ENCODE measurements at places on chromosomes 2 and 18.

GRCh38 chr2:120401275-120402066 lies 55.5 kb downstream of the INHBB start:
- no peak for DNase-seq

DNA sequence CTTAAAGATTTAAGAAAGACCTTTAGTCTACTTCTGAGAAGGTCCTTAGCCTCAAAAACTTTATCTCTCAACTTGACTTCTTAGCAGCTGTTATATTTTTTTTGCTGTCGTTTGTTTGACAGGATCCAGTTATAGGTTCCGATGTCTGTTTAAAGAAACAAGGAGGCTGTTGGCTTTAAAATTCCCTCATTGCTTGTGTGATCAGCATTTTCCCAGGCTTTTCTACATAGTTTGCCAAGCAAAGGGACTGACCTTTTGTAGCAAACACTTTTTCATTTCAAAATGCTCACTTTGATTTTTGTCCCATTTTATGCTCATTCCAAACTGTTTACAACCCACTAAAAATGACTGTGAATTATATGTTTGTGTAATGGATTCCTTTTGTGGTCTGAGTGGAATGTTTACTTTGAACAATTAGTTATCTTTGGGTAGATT lies 394.9 kb downstream of the ARHGAP15 start:
- DNase-seq = no peak

DNA sequence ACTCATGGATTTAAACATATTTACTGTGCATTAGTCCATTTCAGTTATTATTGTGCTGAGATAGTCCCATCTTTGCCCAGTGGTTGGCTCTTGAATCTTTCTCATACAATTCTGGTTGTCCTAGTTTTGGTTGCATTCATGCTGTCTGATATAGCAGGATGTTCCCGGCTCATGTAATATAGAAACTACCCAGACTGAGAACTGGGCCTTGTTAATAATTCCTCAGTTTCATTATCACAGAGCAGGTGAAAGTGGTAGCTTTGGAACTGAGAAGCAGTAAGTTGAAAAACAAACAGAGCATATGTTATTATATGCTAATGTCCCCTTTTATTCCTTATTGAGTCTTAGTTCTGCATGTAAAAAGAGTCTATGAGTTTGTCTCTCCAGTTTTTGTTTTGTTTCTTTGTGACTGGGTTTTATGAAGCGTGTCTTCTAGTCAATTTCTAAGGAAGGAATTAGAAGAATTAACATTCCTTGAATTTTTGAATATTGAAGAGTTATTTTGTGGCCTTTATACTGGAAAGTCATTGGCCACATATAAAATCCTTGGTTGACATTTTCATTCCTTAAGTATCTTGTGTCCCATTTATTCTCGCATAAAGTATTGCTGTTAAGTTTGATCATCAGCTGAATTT lies 43.3 kb downstream of the EIF5B start:
- no peak for DNase-seq

DNA sequence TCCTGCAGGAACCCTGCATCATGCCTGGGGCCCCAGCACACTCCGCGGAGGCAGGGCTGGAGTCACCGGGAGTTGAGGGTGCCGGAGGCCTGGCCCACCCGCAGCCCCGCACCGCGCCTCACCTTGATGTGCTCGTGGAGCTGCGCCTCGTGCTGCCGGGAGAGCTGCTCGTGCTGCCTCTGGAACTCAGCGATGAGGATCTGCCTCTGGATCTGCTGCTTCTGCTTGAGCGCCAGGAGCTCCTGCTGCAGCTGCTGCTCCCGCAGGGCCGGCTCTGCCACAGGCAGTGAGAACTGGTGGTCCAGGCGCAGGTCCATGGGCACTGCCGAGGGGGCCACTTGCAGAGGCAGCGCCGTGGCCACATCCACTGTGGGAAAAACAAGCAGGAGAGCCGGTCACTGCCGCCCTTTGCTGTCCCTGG lies 211.1 kb downstream of the HDAC4 start:
- DNase-seq = no peak

DNA sequence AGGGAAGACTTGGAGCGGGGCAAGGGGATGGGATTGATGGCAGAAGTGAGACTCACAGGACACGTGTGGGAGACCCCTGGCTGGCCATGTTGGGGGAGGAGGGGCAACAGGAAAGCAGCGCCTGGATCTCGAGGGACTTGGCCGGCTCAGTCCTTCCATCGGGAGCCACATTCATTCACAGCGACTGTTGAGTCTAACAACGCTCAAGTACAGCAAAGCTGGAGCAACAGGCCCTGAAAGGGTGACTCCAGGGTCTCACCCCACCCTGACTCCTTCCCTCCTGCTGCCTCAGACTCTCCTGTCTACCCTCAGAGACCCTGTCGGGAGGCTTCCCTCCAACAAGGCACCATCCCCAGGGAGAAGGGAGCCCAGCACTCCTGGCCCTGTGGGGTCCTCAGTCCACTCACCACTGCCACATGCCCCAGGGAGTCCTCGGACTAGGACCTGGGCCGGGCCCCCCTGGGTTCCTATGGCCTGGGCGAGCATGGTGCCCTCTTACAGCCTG lies 14.8 kb upstream of the ALPI start:
- DNase-seq = no peak

GRCh38 chr18:74012954-74013630 lies 134.5 kb downstream of the FBXO15 start:
- DNase-seq = no peak

DNA sequence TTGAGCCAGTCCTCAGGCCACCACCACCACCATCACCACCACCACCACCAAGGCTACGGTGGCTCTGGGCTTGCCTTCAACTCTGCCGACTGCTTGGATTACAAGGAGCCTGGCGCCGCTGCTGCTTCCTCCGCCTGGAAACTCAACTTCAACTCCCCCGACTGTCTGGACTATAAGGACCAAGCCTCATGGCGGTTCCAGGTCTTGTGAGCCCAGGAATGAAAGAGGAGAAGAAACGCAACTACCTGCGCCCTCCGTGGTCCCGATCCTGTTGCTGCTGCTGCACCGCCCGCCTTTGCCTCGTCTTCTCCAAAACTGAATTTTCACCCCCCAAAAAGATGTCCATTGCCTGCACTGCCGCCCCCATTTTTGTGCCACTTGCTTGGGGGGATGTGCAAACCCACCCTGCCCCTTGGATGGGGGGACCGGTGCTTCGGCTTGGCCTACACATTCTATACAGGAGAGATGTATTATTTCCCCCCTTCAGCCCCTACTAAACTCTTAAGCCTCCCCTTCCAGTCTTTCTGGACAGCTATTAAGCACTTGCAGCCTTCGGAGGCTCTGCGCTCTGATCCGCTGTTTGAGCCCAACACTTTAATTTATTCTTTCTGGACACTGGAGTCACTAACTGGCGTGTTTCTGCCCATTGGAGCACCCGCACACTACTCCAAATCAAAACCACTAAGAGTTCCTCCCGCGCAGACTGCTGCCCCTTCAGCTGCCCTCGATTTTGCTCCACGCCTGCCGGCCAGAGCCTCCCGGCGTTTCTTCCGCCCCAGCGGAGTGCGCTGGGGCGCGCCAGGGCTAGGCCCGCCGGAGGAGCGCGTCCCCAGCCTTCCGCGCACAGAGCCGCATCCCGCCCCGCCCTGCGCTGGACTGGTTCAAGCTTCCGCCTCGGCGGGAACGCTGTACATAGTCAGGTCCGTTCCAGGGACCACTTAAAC lies 5.7 kb downstream of the OTX1 start:
- no peak for DNase-seq

GRCh38 chr18:56638232-56639103 lies at the start of gene TXNL1:
TXNL1 (minus strand) TSS chr18:56638592; CDS start chr18:56638440, 152 bp downstream.
- peak; percentile 98 for DNase-seq

GRCh38 chr2:177178797-177179196 lies 33.8 kb upstream of the HNRNPA3 start:
- DNase-seq = no peak

DNA sequence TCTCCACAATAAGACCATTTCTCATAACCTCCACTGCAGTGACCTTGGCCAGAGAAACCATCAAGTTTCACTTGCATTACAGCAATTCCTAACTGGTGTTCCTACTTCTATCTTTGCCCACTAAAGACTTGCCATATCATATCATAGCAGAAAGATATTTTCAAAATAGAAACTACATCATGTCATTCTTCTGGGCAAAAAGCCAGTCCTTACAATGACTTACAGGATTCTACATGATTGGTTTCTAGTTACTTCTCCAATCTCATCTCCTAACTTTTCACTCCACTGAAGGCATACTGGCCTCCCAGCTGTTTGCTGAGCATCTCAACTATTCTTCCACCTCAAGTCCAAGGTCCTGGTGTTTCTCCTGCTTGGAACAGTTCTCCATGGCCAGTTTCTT lies 151.4 kb downstream of the HNMT start:
- DNase-seq = no peak

- DNase-seq = no peak
Measured at GRCh38 chr2:236949089-236949905, 136.4 kb upstream of the COPS8 start.

DNA sequence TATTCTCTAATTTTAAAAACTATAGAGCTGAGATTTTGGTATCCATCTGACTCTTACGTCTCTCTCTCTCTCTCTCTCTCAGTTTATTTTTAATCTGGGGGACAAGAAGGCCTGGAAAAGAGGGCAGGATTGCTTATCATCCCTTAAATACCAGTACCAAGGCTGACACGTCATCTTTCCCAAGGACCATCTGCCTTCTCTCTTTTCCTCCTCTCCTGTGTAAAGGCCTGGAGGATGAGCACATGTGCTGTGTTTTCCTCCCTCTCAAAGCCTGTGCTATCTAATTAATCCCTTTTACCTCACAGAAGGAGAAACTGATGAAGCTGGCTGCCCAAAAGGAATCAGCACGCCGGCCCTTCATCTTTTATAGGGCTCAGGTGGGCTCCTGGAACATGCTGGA lies 7.3 kb downstream of the IL37 start:
- DNase-seq = no peak

- DNase-seq = no peak
Measured at GRCh38 chr2:65214361-65214760, 13.3 kb upstream of the ACTR2 start.

DNA sequence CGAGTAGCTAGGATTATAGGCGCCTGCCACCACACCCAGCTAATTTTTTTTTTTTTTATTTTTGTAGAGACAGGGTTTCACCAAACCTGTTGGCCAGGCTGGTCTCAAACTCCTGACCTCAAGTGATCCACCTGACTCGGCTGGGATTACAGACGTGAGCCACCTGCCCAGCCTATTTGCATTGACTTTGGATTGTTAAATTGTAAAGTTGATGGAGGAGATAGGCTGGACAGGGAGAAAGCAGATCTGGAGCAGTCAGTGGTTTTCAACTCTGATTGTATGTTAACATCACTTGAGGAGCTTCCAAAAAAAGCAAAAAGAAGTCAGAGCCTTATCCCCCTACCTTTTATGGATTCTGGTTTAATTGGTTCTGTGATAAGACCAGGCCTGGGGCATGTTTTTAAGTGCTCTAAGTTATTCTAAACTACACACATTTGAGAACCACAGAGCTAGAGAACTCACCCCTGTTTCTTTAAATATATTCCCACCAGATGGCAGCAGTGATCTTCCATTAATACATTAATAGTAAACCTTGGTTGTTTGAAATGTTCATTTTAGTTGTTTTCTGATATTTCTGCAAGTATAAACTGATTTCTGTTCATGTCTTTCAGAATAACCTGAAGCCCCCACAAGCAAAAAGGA lies 7.5 kb downstream of the C2orf49 start:
- no peak for DNase-seq

DNA sequence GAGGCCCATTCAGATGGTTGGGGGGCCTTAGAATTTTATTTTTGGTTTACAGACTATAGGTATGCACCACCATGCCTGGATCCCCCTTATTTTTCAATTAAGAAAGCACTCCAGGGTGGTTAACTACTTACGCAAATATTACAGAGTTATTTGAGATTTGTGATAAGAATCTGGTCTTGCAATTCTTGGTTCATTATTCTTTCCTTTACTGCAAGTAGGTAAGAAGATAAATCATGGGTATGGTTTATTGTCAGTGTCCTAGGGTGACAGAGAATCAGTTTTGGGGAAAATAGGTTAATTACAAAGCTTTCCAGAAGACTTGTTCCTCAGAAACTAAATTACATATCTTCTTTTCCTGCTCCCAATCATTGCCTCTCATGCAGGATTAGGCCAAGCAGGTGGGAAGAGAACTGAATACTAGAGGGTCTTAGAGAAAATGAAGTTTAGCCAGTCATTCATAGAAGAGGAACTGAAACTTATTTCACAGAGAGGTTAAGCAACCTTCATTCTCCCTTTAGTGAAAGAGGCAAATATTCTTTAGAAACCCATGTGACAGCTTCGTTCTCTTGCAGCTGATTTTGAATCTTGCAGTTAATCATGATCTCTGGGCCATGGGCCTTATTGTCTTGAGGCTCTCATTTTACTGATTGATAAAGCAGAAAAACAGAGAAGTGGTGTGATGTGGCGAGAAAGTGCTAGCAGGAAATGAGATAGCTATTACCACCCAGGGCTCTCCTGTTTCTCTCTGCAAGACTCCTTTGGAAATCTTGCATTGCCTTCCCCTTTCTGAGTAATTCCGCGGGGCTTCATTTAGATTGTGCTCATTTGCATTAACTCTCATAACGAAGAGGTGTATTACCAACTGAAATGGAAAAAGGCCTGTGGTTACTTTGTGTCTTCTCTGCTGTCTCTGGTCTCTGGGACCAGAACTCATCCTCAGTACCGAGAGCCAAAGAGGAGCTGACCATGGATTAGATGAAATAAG lies 44.8 kb upstream of the ARHGAP25 start:
- no peak for DNase-seq

GRCh38 chr2:142915502-142915901 lies 38.0 kb downstream of the KYNU start:
- DNase-seq = no peak

GRCh38 chr18:77144046-77144445 lies 11.5 kb upstream of the MBP start:
- no peak for DNase-seq

DNA sequence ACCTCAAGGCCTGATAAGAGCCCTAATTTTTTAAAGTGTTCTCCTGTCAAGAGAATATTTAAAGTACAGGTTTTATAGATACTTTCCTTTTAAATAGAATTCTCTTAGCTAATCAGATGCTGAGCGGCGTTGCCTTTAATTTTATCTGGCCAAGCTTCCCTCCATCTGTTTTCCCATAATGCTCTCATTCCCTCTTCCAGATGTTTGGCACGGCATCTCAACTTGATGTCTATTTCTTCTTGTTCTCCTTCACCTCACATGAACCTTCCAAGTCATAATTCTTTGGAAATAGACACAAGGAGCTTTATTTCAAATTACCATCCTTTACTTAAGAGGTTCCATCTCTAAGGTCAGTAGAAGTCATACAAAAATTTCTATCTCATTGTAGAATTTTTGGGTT lies 76.1 kb upstream of the CPO start:
- no peak for DNase-seq

- DNase-seq = no peak
Measured at GRCh38 chr2:118006326-118006725, 7.5 kb downstream of the CCDC93 start.

- DNase-seq = no peak
Measured at GRCh38 chr2:163812926-163813520, 77.2 kb upstream of the FIGN start.

DNA sequence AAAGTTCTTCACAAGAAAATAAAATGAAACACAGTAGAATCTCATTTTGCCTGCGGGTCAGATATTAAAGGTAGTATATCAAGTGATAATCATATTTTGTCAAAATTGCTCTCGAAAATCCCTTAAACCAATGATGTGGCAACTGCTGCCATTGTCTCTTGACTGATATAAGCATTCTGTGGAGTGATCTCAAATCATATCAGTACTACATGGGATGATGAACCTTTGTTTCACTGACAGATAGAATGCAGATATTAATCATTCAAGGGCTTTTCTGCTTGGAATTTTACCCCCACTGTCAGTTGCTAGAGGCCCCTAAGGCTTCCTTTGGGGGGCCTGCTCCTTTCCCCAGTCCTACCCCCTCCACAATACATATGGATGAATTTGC lies 31.3 kb upstream of the MALL start:
- no peak for DNase-seq
